ENCODE measurements at places on chromosomes 2 and 18. TPM values are rescaled to one million over a fixed set of nuclear protein-coding genes. Genes with fewer than 3 reads are reported as not detected.

DNA sequence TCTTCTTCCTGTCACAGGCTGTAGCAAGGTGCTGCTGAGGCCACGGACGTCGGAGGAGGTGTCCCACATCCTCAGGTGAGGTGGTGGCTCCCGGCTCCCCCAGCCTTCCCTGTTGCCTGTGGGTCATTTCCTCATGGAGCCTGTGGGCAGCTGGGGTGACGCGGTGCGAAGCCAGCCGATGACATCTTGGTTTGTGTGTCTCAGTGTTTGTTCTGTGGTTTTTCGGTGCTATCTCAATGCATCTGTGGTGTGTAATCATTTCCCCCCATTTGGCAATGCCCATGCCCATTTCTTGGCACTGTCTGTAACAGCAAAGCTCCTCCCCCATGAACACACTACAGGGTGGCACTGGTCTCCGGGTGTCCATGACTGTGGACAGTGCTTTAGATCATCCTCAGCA, 6.6 kb downstream of the D2HGDH start:
- no peak for DNase-seq

DNA sequence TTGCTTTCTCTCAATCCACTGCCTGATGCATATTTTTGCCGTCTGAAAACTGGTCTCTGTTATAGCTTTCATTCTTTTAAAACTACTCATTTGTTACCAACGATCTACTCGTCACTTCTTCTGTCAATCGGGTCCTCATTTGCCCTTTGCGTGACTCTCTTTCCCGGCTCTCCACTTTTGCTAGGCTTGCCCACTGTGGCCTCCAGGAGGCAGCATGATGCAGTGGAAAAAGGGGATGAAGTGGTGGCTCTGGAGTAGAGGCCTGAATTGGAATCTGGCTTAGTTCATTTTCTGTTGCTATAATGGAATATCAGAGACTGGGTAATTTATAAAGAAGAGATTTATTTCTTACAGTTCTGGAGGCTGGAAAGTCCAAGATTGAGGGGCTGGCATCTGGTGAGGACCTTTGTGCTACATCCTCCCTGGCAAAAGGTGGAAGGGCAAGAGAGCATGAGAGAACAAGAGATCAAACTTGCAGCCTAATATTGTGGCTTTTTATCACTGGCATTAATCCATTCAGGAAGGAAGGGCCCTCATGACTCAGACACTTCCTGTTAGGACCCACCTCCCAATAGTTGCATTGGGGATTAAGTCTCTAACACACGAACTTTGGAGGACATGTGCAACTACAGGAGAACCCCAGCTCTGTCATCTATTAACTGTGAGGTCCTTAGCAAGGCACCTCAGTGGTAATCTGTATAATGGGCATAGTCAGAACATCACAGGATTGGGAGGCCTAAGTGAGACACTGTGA, 15.4 kb downstream of the GDF7 start:
- DNase-seq: no peak

GRCh38 chr2:10535703-10536102, 87.6 kb upstream of the ODC1 start:
- DNase-seq: no peak

GRCh38 chr18:42782929-42783328, 332.6 kb downstream of the RIT2 start:
- DNase-seq: no peak

- DNase-seq: no peak
These were observed 8.0 kb downstream of the ZNF396 start for GRCh38 chr18:35369126-35369525.

DNA sequence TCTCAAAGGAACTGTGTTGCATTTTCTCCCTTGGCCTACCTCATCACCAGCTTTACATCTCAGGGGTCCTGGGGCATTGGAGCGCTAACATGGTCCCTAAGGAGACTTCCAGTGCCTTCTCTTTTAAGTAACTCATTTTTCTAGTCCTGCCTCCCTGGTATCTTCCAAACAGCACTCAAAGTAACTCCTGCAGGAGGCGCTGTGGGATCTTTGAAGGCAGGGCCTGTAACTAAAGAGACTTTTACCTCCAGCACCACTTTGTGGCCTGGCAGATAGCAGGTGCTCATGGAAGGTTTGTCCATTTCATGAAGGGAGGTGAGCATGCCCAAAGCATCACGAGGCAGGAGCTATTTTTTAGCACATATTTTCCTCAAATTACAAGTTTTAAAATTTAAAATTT, 411.0 kb upstream of the GYPC start:
- DNase-seq: peak; percentile 16

- no peak for DNase-seq
These were observed 99.4 kb upstream of the STPG4 start for GRCh38 chr2:47254464-47254863.

GRCh38 chr2:202588647-202589581, 45.9 kb upstream of the FAM117B start:
- peak; percentile 57 for DNase-seq

GRCh38 chr2:231794383-231794782, 8.1 kb downstream of the COPS7B start:
- DNase-seq: no peak

DNA sequence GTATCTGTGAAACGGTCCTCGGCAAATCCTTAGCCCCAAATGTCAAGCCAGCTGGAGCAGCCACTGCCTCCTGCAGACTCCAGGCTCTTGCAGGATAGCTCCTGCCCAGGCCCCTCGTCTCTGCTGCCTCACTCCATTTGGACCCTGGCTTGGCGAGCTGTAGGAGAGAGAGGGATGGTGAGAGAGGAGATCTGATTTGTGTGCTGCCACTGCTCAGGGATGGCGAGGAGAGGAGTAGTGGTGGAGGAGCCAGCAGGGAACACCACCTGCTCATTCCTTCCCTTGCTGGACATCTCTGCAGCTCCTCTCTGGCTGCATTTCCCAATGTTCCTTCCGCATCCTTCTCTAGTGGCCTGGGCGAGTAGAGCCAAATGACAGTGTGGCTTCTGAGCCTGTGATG, 109.1 kb upstream of the NCK2 start:
- no peak for DNase-seq

DNA sequence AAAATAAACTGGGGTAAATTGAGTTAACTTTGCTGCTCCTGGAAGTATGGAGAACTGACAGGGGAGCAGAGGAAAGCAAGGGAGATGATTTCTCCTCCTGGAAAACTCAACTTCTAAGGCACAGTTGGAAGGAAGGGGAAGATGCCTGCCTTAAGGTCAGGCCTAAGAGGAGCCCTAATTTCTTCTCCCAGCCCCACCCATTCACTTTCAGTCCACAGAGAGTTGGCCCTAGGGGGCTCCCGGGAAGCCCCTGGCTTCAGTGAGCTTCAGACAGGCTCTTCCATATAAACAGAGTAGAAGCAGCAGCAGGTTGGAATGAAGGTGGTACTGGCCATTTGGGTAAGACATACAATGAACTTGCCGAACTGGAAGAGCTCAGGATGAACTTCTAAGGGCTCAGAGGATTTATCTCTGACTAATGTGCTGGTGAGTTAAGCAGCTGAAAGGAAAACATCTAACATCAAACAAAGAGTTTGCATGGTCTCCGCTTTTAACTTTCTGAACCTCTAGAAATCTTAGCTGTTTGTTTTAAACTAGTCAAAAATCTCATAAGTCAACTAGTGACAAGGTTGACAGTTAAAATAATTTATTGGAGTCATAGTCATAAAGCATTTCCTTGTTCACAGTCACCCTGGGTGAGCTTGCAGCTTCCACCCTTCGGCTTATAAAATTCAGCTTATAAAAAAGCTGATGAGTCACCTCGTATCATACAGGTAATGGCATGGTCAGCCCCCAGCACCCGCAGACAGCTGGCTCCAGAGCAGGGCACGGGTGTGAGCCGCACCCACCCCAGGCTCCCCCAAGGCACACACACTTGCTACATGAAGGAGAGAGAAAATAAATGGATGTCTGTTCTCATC, 9.8 kb downstream of the MALL start:
- no peak for DNase-seq

DNA sequence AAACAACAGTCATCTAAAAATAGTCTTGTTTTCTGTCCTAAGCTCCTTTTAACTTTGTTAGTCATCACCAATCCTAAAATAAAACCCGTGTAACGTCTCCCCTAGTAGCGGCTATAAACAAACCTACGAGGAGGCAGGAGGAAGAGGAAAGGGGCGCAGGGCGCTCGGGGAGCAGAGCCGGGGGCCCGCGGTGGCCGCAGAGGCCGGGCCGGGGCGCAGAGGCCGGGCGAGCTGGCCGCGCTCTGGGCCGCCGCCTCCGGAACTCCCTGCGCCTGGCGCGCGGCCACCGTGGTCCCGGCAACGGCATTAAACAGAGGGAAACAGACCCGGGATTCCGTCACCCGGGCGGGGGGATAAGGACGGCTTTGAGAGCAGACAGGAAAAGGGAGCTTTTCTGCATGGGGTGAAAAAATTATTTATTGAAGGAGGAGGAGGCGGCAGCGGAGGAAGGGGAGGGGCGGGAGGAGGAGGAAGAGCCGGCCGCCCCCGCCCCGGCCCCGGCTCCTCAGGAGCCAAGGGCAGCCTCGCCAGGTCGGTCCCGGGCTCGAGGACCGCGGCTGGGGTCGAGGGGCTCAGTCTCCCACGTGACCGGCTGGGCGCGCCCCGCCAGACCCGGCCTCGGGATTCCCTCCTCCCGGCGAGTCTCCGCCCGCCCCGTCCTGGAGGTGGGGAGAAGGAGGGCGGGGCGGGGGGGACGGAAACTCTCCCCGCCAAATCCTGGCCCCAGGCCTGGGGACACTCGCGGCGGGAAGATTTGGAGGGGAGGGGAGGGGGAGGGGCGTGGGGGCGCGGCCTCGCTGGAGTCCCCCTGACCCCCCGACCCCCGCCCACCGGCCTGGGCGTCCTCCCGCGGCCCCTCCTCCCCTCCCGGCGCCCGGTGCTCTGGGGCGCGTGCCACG, 1.8 kb upstream of the NFATC1 start:
- DNase-seq: peak; percentile 88

DNA sequence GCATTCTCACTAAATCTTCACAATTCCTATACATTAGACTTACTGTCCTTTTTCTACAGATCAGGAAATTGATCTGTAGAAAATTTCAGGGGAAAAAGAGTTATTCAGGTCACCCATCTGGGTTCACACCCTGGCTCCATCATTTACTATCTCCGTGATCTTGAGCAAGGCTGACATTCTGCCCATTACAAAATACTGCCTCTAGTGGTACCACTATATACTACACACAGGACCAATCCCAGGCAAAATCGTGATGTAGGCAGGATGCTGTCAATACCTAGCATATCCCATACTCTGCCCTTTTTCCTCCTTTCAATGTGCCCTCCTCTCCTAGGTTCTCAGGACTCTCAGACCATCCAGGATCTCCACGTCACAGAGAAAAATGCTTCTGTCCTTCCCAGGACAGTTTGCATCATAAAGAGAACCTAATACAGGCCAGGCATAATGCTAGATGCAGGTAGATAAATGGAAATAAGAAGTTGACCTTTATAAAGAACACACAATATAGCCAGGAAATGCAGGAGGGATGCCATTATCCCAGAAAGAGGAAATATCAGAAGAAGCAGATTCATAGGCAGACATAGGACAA, 101.9 kb downstream of the CDH20 start:
- no peak for DNase-seq

DNA sequence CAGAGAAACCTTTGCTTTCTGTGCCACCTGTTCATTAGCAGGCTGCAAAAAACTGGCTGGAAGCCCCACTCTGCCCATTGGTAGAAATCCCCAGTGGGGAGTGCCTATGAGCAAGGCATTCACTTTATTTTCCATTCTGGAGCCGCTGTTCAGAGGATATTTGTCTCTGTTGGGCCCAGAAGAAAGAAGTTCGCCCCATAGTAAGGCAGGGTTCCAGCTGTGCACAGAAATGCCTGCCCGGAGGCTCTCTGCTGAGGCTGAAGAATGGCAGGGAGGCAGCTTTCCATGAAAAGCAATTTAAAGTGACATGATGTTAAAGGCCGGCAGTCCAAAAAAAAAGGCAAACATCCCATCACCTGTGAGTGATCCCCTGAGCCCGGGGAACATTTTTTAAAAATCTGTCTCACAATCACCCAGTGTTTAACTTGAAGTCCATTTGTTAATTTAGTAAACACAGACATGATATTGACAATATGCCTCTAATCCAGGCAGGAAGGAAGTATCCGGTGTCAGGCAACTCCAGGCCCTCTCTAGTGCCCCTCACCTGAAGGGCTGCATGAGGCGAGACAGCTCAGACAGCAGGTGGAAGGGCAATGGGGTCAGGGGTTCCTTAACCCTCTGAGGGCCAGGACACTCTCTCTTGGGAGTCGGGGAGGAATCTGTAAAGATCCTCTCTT, 265.1 kb upstream of the SIX2 start:
- no peak for DNase-seq

DNA sequence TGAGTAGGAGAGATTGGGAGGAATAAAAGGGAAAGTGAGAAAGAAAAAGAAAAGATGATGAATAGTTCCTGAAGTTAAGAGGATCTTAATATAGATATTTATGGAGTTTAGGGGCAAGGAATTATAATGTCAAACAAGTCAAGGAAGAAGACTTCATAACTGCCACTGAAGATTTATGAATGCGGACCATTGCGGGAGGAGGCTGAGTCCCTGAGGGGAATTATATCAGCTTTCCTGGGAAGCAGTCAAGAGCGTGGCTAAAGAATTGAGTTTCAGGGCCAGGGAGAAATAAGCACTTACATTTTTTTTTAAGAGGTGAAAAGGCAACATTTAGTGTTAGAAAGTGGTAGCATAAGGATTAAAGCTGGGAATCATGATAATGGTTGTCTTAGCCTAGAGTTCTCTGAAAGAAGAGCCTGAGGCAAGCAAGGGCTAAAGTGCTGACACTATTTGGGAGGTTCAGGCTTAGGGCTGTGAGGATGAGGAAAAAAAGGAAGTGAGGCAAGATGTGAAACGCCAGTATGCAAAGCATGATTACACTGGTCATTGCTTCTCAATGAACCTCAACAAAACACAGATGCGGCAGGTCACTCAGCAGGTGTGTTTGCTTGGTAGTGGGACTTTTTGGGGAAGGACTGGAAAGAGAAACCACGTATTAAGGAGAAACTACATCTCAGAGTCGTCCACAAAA, 217.1 kb downstream of the SLC4A3 start:
- peak; percentile 45 for DNase-seq

- DNase-seq: no peak
These were observed 14.9 kb downstream of the RAB6D start for GRCh38 chr2:131349021-131349420.

The IL36B gene
- polyA plus RNA-seq: not detected

The DUSP19 gene
- 4.2 TPM for polyA plus RNA-seq

The FAHD2A gene
- 49.9 TPM for polyA plus RNA-seq

The NTSR2 gene
- polyA plus RNA-seq: not detected

The FEV gene
- polyA plus RNA-seq: not detected

The RTP5 gene
- polyA plus RNA-seq: not detected

The CRACDL gene
- 3.0 TPM for polyA plus RNA-seq

The TNFAIP6 gene
- polyA plus RNA-seq: 0.75 TPM

The SOWAHC gene
- 15.8 TPM for polyA plus RNA-seq
